ENCODE measurements at places on chromosomes 6 and 20.

DNA sequence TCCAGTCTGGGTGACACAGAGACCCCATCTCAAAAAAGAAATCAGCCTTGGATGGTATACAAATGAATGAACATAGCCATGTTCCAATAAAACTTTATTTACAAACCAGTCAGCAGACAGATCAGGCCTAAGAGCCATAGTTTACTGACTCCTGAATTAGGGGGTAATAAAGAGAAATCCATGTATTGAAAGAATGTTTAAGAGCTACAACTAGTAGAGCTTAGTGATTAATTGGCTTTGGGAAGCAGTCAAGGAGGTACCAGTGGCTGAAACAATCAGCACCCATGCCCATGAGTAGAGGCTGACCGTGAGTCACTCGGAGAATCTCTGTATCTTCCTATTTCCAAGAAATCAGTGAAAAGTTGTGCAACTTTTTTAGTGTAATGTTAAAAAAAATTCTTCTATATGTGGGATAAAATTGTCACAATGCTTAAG is 223.6 kb upstream of the RREB1 start:
- DNase-seq, result no peak

DNA sequence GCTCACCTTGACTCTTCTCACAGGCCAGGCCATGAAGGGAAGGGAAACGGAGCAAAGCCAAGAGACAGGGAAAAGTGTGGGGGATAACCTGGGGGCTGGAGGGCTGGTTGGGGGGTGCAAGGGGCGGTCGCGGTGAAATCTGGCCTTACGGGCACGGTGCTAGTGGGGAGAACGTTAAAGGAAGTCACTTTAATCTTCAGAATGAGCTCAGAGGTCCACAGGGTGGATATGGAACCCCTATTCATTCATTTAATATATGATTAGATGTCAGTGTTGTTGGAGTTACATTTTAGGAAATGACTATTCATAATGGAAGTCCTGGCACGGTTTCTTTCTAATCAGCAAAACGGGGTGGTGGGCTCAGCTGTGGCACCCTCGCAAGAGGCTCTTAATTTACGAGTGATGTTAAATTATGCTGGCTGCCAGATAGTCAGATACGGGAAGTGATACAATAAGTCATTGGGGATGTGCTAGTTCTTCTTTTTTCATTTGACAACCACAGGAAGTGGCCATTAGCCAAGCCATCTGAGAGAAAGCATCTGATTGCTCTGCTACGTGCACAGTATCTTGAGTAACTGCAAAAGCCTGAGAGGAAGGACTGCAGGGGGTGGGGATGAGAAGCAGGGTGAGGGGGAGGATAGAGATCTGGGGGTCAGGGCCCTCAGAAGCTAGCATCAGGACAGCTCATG is 253.0 kb downstream of the QKI start:
- DNase-seq, result no peak

DNA sequence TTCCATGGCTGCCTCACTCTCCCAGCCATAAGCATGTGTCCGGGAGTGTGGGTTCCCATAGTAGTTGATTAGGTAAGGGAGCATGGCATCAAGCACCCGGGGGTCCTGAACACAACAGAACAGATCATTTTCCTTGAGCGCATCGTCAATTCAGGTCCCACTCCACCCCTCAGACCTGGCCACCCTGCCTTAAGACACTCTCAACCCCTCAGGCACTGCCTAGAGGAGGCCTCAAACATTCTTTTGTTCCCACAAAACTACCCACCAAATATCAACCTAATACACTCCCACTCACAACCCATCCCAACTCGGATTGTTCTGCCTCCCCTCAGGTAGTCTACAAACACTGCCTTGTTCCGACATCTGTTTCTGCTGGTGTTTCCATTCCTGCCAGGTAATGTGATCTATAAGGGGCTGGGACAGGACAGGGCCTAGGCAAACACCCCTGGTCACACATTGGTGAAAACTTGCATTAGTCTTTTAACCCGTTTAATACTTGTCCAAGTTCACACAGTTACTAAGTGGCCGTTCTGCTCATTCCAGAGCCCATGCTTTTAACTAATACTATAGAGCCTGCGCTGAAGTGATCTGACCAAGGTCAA is 1.4 kb downstream of the NFS1 start:
- DNase-seq, result no peak

- no peak for DNase-seq
Observed at GRCh38 chr20:57260934-57261333, 5.5 kb downstream of the BMP7 start.

- no peak for DNase-seq
Observed at GRCh38 chr20:3406481-3407039, 909 bp downstream of the DNAAF9 start.

DNA sequence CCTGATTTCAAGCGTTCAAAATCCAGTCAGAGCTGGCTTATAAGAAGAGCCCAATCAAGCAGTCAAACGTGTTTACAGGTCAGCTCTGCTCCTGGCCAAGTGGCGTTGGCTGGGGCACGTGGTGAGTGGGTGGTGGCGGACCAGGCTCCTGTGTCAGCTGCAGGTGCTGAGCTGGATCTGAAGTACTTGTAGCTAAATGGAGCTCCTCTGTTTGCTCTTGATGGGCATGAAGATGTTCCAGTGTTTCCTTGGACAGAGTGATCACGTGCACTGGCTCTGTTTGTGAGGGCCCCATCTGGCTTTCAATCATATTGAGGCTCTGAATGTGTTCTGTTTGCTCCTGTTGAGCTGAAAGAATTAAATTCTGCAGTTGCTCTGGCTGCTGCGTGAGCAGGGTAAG is 10.2 kb upstream of the MICAL1 start:
- peak; percentile 88 for DNase-seq

DNA sequence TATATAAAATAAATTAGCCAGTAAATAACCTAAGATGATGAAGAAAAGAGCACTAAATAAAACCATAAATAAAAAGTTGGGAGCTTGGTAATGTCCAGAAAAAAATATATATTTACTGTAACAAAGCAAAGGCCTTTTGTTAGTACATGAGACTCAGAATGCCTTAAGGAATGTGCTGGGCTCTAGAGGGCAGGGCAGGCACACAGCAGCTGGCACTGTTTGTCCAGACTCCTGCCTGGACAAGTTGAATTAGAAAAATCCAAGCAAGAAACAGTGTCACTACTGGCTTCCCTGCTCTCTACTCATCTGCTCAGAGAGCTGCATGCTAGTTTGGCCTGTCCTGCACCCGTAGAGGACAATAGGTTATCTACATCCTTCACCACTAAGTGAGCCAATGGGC is 8.8 kb downstream of the DEFB129 start:
- DNase-seq, result peak; percentile 15

Measured in SHP77 (cell line).